ENCODE measurements at places on chromosomes 4 and X.

GRCh38 chr4:61445374-61446063, 245.4 kb downstream of the ADGRL3 start:
- DNase-seq = no peak

DNA sequence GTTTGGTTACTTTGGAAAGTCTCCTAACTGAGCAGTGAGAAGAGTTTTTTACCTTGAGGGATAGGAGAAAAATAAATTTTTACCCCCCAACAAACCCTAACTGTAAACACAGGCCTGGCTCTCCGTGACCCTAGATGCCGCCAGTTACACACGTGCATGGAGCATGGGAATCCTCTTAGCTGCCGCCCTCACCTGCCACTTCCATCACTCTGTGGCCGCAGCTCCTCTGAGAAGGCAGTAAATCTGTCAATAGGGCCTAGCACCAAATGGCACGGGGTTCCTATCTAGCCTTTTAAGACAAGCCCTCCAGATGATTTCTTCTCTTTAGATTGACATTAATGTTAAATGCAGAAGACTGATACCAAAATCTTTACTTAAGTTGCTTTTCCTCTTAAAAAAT, 330.3 kb upstream of the FAM241A start:
- no peak for DNase-seq

- DNase-seq = no peak
Observed at GRCh38 chr4:87716371-87717265, 66.5 kb downstream of the DMP1 start.

- no peak for DNase-seq
Observed at GRCh38 chrX:134743091-134743490, 84.8 kb upstream of the PLAC1 start.

DNA sequence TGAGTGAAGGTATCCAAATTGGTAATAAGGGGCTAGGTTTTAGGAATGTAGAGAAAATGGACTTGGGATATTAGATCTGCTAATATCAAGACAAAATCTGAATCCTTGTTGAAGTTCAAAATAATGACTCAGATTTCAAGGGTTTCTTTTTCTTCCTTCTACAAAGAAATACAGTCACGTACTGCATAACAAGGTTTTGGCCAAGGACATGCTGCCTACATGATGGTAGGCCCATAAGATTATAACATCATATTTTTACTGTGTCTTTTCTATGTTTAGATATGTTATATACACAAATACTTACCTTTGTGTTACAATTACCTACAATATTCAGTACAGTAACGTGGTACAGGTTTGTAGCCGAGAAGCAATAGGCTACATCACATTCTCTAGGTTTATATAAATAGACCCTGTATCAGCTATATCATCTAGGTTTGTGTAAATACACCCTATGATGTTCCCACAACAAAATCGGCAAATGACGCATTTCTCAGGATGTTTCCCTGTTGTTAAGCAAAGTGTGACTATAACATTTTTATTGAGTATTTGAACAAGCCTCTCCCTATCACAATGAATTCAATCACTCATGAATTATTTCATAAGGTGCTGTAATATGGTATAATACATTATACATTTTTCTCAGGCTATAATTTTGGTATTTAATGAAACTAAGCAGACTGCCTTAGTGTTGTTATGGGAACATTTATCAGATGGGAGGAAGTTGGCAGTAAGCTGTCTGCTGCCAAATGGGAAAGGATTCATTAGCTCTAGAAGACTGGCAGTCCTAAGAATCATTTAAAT, 186.3 kb downstream of the PPP3CA start:
- peak; percentile 82 for DNase-seq

DNA sequence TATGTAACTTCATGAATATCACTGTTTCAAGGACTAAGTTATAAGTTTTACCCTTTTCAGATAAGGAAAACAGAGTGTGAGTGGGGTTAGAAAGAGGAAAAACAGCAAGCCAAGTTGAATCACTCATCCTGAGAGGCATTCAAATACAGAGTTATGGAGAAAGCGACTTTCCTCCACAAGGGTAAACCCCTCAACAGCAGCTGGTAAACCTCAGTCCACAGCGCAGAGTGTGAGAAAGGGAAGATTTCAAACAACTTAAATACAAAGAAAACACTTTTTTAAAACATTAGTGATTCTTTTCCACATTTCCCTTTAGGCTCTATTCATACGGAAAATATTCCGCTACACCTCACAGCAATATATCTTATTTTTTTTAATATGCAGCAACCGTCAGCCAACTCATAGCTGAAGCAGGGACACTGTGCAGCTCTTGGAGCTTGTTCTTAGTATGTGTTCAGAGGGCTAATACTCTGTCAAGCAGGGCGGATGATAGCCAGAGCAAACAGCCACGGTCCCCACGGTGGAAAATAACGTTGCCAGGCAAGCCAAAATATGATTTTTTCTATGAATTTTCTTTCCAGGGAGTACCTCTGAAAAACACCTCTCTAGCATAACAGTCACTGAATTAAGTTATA, 488.9 kb upstream of the FAT1 start:
- DNase-seq = no peak

GRCh38 chr4:103354006-103354405, 155.9 kb upstream of the CENPE start:
- no peak for DNase-seq

DNA sequence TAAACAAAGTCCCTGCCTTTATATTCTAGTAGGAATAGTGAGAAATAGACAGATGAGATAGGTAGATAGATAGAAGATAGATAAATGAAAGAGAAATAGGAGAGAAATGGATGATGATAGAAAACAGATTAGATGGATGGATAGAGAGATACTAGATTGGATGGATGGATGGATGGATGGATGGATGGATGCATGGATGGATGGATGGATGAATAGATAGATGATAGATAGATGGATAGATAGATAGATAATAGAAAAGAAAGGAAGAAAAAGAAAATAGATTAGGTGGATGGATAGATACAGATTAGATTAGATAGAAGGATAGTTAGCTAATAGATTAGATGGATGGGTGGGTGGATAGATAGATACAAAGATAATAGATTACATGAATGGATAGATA, 33.2 kb upstream of the WDR17 start:
- DNase-seq = no peak

- DNase-seq = peak; percentile 78
Observed at GRCh38 chr4:94412658-94413038, 39.1 kb upstream of the PDLIM5 start.

DNA sequence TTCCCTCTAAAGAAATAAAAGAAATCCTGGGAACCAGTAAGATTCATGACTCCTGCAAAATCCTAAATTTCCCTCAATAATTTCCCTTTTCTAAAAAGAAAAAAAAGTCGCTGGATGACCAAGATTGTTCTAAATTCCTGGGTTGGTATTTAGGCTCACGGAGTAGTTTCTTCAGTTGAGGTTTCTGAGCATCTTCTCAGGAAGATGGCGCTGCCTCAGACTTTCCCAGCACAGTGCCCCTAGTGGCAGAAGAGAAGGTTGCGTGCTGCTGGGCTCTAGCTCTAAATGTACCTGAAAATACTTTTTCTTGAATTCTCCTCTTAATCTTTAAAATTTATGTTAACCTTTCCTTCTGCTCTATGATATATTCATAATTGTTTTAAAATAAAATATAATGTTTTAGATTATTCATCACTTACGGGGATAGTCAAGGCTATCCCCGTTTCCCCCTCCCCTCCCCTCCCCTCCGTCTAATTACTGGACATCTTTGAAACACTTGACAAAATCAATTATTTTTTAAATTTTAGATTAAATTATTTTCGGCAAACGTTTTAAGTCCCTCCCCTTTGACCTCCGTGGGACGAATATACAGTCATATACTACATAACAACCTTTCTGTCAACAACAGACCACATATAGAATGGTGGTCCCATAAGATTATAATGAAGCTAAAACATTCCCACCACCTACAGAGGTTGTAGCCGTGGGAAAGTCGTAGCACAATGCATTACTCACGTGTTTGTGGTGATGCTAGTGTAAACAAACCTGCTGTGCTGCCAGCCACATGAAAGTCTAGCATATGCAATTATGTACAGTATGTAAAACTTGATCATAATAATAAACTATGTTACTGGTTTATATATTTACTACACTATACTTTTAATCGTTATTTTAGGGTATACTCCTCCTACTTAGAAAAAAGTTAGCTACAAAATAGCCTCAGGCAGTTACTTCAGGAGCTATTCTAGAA, 41.0 kb upstream of the GATB start:
- peak; percentile 54 for DNase-seq

DNA sequence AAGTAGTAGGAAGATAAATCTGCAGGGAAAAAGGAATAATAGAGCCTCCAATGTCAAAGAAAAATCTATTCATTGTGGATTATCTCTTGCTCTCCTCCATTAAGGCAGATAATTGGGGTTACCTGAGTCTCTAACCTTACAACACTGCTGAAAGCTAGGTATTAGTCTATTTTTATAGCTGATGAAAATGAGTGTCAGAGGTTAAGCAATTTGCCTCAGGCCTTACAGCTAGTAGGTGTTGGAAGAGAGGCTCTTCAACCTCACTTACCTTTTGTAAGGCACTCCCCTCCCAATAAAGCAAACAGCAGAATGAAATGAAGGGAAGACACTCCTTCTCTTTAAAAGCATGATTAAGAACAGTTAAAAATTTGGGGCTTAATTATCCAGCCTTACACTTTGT, 45.4 kb upstream of the GAB1 start:
- DNase-seq = no peak

DNA sequence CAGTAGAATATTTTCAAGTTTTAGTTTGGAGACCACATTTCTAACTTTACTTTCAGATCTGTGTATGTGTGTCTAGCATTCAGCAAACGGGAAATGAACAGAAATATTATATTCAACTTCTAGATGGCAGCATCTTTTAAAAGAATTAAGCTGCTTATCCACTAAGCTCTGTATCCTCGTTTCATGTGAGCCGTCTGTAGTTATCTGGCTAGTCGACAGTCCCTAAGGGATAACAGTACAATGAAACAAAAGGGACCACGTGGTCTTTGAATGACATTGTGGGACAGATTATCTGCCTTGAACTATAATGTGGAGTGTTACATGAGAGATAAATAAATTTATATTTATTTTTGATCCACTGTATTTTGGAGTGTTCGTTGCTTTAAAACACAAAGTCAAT, 35.8 kb upstream of the PRSS12 start:
- no peak for DNase-seq

DNA sequence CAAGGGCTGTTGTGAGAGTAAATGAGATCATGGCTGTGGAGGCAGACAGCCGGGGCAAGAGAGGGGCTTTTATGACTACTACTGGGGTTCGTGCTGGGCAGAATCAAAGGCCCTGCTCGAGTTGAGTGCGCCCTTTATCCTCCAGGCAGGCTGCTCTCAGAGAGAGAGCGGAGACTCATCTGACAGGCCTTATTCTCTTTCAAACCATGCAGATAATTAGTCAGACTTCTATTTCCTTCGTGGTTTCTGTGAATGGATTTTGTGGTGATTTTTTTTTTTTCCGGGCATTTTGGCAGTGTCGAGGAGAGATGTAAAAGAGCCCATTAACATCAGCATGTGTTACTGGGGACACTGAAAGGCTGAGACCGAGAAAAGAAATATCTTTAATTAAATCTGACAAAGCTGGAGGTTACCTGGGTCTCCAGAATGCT, 73.6 kb downstream of the MED28 start:
- DNase-seq = no peak

DNA sequence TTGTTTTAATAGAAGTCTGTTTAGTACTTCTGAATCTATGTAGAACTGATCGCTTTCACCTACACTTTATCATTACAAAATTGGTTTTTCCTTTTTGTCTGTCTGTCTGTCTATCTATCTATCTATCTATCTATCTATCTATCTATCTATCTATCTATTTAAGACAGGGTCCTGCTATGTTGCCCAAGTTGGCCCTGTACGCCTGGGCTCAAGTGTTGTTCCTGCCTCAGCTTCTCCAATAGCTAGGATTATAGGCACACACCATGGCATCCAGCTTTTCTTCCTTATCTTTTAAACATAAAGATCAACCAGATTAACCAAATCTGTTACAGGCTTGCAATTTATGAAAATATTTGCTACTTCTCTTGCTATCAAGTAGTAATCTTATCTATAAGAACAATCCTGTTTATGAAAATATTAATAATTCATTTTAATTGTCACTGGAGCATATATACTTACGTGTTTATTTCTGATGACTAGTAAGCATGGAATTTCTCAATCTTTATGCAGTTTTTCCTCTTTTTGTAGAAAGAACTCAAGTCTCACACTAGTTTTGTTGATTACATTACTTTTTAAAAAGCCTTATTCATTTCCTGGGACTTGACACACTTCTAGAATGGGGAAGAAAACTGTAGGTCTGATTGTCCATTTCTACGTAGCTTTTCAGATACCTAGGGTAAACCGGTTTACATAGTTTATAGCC, 24.5 kb downstream of the KIAA0232 start:
- DNase-seq = no peak

DNA sequence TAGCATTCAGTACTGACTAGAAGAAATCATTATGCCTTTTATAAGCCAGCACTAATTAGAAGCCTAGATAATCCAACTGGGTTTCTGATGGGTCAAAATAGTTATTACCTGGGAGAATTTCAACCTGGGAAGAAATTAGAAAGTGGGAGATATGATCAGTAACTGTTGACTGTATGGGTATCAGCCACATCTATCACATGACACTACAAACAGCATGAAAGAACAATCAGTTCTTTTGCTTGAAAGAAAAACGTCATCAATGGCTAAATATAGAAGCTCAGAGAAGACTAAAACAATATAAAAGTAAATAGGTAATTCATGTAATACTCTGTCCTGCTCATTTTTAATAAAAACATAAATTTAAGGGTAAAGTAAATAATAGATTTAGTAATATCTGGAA, 145.1 kb downstream of the CAMK2D start:
- no peak for DNase-seq
